Amygdala (tissue), 56 donors: ENCODE measurements at places on chromosomes 12 and 14.
A peak's percentile ranks its signal among the peaks of the same experiment; 100 is the strongest.

- no peak for DNase-seq
These were observed 462.9 kb upstream of the PRICKLE1 start for GRCh38 chr12:43052441-43052840.

DNA sequence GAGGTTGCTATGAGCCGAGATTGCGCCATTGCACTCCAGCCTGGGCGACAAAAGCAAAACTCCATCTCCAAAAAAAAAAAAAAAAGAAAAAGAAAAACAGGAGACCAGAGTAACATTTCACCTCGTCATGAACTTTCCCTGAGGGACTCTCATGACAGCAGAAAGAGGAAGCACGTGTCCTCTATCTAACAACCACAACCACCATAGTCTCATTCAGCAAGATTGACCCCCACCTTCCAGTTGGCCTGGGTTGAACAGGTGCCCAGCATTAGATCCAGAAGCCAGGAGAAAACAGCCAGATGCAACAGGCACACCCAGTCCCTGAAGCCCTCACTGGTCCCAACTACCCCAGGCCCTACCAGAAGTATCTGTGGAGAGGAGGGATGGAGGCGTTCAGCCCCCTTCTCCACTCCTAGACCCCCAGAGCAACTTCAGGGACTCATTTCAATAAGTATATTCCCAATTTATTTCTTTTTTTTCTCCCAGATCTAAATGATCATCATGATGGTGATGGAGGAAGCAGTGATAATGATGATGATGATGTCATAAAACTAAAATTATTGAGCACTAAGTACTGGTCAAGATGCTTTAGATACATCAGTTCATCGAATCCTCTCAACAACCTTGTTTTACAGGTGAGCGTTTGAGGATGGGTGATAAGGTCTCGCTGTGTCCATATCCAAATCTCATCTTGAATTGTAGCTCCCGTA is 235.0 kb downstream of the EFCAB11 start:
- no peak for DNase-seq

DNA sequence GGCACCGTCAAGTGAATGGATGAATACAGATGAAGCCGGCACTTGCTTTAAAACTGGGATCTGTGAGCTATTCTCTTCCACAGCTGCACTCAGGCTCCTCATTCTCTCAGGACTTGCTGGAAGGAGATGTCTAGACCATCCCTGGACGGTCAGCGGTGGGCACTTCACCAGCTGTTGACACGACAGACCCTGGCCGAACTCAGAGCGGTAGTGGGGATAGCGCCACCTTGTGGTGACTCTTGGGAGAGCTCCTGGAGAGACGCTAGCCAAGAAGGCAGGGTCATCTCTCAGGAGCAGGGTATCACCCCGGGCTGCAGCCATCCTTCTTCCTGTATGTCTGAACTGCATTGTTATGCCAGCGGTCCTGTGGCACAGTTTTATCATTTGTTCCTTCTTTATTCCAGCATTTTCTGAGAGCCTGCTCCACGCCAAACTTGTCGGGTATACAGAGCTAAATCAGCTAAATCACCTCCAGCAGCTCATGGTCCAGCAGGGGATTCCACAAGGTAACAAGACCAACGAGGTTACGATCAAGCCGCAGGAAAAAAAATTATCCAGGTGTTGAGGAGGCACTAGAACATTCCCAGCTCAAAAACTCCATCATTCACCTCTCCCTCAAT is 10.0 kb downstream of the WNT1 start:
- peak; percentile 52 for DNase-seq

DNA sequence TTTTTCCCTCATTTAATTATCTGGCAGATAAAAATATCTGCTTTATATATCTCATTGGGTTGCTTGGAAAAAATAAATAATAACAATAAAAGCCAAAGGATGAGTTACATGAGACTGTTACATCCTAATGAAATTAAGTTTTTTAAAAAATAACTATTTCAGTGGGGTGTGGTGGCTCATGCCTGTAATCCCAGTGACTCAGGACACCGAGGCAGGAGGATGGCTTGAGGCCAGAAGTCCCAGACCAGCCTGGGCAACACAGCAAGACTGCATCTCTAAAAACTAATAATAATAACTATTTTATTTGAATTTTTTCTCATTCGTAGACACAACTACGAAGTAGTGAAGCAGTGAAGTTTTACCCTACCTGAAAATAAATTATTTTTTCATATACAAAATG is 103.3 kb downstream of the BCAT1 start:
- no peak for DNase-seq

DNA sequence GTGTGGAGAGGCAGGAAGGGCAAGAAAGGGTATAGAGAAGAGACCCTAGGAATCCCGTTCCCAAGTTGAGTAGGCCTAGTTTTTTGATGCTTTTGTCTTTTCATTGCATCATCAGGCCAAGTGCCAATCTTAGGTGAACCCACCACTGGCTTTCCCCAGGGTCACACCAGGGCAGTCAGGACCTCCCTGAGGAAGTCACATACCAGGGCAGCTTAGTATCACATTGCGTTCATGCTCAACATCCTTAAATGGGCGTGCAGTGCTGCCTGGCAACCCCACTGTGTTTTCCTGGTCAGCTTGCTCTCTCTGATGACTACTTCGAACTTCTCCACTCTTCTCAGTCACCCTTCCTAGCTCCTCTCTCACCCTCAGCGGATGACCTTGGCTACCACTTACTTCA is 9.0 kb downstream of the ASIC1 start:
- DNase-seq, result no peak

DNA sequence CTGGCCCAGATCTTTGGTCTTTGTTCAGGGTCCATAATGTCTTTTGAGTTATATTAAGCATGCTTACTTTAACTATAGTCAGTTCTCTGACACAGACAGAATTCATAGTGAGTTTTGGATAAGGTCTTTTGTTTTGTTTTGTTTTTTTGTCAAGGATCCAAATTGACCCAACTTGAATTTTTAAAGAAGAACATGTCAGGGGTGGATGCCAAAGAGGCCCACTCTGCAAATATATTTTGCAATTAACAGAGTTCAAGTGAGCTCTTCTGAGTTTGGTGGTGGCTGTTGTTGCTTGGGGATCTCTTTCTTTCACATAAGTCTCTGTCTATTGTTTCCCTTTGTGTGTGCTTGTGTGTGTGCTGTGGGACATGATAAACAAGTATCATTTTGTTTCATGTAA is 34.4 kb upstream of the PMCH start:
- no peak for DNase-seq

DNA sequence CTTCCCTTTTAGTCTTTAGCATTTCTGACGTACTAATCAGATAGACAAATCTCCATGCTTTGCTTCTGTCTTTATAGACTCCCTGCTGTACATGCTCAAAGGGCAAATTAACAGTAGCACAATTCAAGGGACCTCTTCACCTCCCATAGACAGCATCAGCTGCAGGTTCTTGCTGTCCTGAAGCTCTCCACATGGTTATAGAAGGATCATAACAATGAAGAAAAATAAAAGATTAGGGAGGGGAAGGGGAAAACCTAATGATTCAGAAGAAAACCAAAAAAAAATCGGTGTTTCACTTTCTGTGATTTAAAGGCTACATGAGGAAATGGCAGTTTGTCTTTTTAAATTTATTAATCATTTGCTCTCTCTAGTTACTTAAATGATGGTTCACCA is 155.5 kb downstream of the PTCSC3 start:
- no peak for DNase-seq

DNA sequence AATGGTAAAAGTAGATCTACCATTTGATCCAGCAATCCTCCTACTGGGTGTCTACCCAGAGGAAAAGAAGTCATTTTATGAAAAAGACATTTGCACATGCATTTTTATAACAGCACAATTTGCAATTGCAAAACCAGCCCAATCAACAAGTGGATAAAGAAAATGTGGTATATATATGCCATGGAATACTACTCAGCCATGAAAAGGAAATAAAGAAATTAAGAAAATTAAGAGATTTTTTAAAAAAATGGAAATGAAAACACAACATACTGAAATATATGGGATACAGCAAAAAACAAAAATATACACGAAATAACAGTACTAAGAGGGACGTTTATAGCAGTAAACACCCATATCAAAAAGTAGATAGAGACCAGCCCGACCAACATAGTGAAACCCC is 58.9 kb downstream of the ACSM4 start:
- no peak for DNase-seq

GRCh38 chr12:31488737-31489338 is 102.1 kb downstream of the DENND5B start:
- no peak for DNase-seq

- DNase-seq, result peak; percentile 50
These were observed 809 bp downstream of the PRKD1 start for GRCh38 chr14:29926701-29927375.

DNA sequence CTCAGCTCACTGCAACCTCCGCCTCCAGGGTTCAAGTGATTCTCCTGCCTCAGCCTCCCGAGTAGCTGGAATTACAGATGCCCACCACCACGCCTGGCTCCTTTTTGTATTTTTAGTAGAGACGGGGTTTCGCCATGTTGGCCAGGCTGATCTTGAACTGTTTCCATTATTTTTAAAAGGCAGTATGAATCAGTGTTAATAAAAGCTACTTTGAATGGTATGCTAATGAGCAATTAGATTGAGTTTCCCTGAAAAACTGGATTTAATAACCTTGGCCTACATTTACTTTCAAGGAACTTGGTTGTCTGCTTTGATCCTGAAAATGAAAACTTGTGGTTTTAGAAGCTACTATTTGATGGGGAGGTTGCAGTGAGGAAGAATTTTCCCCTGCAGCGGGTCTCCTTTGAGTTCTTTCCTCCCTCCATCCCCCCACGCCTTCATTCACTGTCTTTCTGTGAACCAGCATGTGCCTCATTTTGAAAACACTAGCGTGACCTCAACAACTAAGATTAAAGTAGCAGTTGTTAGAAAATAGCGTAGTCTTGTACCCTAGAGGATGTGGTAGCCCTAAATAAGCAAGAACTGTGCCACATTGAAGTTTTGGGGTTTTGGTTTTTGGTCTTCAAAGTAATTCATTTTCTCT is 17.8 kb upstream of the RPS6KA5 start:
- no peak for DNase-seq

DNA sequence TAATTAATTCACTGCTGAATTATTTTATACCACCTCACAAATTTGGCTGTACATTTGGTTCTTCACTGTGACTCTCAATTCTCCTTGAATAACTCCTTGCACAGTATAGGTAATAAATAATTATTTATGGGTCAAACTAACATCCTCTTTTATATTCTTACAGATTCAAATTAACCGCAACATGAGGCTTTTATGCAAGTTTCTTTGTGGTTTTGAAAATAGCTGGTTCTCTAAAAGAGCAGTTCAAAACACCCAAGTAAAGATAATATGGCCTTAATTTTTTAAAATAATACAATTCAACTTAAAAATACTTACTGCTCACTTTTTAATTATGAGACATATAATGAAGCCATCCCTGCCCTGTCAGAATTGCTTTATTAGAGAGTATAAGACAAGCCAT is 12.9 kb upstream of the TRIM9 start:
- no peak for DNase-seq

GRCh38 chr12:49502590-49502989 is 36.2 kb upstream of the KCNH3 start:
- no peak for DNase-seq

DNA sequence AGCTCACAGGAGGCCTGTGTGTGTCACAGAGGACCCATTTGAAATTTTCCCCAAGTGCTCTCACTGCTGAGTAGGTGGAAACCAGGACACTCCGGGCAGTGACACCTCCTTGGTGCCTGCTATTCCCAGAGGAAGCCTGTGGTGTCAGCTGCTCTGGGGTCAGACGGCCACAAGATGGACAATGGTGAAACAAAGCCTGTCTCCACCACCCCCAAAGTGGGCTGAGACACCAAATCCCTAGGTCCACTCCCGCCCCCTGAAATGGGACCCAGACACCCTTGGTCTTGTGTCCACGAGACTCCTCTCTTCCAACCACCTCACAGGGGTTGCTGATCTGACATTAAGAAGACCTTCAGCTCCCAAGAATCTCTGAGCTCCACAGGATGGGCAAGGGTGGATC is 7.0 kb downstream of the KCNH3 start:
- DNase-seq, result no peak

DNA sequence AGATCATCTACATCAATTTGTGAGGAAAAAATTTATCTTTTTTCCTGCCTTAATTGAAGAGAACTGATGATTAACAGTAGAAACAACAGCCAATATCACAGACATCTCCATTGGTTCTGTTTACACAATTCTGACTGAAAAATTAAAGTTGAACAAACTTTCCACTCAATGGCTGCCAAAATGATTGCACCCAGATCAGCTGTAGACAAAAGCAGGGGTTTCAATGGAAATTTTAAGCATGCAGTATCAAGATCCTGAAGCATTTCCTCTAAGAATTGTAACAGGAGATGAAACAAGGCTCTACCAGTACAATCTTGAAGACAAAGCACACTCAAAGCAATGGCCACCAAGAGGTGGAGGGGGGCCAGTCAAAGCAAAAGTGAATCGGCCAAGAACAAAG is 231.6 kb upstream of the KRR1 start:
- no peak for DNase-seq

GRCh38 chr12:64122995-64123394 is 99.1 kb downstream of the KICS2 start:
- DNase-seq, result no peak

- peak; percentile 25 for DNase-seq
These were observed at the start of gene NFATC4 for GRCh38 chr14:24367514-24368211. Gene NFATC4, plus strand, starts transcription at chr14:24368184. Its CDS starts 157 bp downstream, at chr14:24368341.

GRCh38 chr12:118488034-118488433 is 111.7 kb downstream of the SUDS3 start:
- no peak for DNase-seq

GRCh38 chr12:1529862-1530591 is 64.4 kb downstream of the FBXL14 start:
- no peak for DNase-seq

- DNase-seq, result no peak
These were observed 106.4 kb downstream of the VRK1 start for GRCh38 chr14:96903444-96904023.

- DNase-seq, result no peak
These were observed 1.1 kb downstream of the KIF5A start for GRCh38 chr12:57550641-57551549.

DNA sequence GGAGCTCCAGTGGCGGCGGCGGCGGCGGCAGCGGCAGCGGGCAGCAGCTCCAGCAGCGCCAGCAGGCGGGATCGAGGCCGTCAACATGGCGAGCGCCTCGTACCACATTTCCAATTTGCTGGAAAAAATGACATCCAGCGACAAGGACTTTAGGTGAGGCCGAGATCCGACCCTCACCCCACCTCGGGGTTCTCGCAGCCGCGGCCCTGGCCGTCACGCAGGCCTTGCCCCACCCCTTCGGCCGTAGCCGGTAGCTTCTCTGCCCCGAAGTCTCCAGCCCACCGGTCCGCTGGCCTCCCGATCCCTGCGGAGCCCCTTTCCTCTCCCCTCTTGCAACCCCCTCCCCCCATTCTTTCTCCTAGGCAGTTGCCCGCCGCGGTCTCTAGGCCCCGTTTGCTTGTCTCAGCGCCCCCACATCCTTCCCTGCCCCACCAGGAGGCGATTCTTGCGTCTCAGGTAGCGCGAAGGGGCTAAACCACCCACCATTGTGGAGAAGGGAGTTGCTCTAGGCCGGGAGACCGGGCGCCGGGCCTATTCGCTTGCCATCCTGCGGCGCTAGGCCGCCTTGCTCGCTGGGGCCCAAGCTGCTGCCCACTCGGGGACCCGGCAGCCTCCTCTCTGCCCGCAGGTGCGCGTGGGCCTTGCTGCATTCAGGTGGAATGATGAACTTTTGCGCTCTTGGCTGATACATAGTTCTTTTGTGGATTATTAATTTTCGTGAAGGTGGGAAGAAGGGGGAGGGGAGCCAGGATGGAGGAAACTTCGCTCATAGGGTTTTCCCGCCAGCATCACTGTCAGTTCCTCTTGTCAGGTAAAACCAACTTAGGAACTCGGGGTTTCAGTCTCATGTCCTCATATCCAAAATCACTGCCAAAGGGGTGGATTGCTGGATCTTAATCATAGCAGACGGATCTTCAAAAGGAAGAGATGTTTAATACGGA is 745 bp downstream of the CAND1 start:
- DNase-seq, result no peak

- no peak for DNase-seq
These were observed 15.7 kb downstream of the CSRP2 start for GRCh38 chr12:76863005-76863670.
